ENCODE measurements at places on chromosomes 12 and 14.

- no peak for DNase-seq
Observed at GRCh38 chr14:85420278-85420677, 109.7 kb upstream of the FLRT2 start.

GRCh38 chr12:66500841-66501240, 178.0 kb downstream of the GRIP1 start:
- DNase-seq = no peak

DNA sequence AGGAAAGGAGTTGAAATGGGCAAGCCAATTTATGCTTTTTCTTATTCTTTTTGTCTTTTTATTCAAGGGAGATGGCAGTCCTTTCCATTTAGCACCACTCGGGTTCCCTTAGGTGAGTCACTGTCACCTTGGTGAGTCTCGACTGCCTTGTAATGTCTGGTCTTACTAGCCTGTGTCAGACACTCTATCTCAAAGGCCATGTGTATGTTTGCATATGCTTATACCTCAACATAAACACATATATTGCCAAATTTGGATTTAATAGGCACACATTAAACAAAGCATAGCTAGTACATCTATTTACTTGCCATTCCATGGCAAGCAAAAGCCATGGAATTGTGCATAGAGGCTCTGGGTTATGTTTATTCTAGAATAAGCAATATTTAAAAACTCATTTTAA, 624.9 kb upstream of the FOXG1 start:
- DNase-seq = no peak

GRCh38 chr12:54311051-54311450, 10.2 kb upstream of the NFE2 start:
- DNase-seq = no peak

DNA sequence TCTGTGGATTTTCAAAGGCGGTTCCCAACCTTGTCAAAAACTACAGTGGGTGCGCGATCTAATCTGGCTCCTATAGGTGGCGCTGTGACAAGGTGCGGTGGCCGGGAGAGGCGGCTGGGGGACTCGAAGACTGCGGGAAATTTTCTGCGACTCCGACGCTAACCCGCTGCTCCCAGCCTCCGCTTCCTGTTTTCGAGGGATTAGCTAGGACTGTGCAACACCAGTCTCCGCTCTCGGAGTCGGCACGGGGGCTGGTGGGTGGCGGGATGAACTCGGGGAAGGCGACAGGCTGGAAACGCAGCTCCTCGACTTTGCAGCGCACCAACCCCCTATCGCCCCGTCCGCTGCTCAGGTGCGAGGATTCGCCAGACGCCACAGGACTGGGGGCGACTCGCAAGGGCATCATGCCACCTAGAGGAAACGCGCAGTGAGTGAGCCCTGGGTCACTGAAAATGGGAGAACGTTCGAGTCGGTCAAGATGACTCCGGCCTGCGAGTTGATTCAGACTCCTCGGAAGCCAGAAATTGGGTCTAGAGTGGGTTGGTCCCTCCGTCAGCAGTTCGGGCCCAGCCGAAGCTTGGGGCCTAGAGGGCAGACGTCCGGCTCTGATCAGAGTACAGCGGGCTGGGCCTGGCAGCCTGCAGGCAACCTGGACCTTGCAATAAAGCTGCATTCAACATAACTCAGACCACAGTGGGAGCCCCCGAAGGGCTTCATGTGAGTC, 5.5 kb upstream of the PAX9 start:
- no peak for DNase-seq

DNA sequence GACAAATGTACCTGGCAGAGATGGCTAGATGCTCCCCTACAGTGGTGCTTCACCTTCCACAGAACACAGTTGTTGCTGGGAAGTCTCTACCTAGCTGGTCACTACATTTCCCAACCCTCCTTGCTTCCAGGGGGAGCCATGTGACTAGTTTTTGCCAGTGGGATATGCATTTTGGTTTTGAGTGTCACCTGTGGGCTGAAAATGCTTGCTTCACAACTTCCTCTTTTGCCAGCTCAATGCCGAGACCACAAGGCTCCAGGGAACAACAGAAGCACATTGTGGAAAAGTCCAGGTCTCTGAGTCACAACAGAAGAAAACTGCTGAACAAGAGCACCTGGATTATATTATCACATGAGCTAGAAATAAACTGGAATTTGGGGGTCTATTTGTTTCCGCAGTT, 48.5 kb upstream of the ARHGAP5 start:
- no peak for DNase-seq

- no peak for DNase-seq
Observed at GRCh38 chr12:69123919-69124638, 115.3 kb upstream of the CPSF6 start.

GRCh38 chr12:120940799-120941198, 36.6 kb upstream of the SPPL3 start:
- DNase-seq = no peak

- no peak for DNase-seq
Observed at GRCh38 chr14:92687681-92688433, 60.6 kb downstream of the LGMN start.
